ENCODE measurements at places on chromosomes 2 and 18.

GRCh38 chr2:7792031-7792651, 874.9 kb downstream of the RNF144A start:
- DNase-seq = no peak

GRCh38 chr2:161161074-161161706, 962 bp downstream of the TANK start:
- no peak for DNase-seq

DNA sequence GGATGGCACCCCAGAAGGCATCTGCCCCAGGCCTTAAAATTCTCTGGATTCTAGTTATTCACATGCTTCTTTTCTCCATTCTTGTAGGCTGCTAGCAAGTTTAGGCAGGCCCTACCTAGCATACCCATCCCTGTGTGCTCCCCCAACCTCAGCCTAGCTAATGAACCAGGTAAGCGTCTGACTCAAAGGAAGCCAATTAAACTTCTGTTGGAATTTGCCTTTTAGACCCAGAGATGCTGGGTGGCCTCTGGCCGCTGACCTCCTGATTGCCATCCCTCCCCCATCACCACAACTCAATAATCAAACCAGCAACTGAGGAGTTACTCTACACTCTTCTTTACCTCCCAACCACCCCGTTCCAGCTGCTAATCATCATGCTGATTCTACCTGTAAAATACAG, 19.0 kb upstream of the CEP68 start:
- no peak for DNase-seq

GRCh38 chr2:109460553-109461324, 153.0 kb downstream of the SEPTIN10 start:
- DNase-seq = no peak

DNA sequence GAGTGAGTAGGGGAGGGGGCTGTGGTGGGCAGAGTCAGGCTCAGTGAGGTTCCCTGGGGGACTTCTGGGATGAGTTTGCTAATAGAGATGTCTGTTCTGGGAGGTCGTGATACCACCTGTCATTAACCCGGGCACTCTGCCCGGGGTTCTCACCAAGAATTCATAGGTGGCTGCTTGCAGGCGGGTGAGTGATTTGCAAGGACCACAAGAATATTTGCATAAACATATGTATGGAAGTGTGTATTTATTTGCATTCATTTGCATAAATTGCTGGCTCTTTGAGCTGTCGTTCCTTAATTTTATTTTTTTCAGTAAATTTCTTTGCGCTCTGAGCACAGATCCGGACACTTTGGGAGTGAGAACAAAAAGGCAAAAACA, 260.0 kb downstream of the ATAD2B start:
- DNase-seq = no peak

- no peak for DNase-seq
Observed at GRCh38 chr18:10404168-10404567, 50.3 kb upstream of the APCDD1 start.

DNA sequence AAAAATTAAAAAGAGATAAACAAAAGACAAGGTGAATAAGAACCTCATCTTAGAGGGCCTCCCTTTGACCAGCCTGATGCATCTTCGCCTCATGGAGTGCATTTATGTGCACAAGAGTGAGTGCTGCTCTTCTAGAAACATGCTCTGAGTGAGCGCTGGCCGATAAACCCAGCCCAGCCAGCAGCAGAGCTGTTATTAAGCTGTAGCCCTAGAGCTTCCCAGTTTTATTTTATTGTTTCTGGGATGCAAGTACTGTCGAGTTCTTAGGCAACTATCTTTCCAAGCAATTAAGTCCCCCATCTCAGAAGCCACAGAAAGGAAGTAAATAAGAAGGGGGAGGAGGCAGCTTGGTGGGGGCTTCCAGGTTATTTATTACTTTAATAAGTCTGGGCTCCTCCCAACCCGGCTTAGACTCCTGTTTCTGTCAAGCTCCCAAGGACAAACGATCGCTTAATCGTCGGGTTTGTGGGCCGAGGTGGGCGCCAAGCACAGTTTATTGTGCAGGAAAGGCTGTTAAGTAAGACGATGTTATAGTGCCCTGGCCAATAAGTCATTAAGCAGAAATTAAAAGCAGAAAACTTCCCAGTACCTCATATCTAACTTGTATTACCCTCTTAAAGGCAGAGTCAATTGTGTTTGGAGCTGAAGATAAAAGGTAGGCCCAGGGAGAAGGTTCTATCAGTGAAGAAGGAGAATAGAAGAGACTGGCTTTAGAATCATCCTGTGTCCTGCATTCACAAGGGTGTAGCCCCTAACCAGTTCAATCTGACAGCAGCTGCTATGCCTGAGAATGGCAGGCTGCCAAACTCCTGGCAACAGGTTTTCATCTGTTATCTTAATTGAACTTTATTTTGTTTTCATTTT, 176.3 kb downstream of the PIK3C3 start:
- DNase-seq = no peak

- DNase-seq = no peak
Observed at GRCh38 chr18:49486606-49486952, 455 bp downstream of the C18orf32 start.

- no peak for DNase-seq
Observed at GRCh38 chr2:162473-163382, 101.1 kb downstream of the SH3YL1 start.

DNA sequence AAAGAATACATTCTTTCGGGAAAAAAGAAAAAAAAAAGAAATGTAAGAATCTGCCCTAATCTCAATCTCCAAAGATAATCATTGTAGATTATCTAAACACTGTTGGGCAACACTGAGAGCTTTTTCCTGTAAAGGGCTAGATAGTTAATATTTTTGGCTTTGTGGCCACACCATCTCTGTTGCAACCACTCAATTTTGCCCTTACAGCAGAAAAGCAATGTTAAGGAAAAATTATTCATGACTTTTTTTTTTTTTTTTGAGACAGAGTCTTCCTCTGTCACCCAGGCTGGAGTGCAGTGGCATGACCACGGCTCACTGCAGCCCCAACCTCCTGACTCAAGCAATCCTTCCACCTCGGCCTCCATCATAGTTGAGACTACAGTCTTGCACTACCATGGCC, 17.3 kb upstream of the FZD5 start:
- DNase-seq = no peak

DNA sequence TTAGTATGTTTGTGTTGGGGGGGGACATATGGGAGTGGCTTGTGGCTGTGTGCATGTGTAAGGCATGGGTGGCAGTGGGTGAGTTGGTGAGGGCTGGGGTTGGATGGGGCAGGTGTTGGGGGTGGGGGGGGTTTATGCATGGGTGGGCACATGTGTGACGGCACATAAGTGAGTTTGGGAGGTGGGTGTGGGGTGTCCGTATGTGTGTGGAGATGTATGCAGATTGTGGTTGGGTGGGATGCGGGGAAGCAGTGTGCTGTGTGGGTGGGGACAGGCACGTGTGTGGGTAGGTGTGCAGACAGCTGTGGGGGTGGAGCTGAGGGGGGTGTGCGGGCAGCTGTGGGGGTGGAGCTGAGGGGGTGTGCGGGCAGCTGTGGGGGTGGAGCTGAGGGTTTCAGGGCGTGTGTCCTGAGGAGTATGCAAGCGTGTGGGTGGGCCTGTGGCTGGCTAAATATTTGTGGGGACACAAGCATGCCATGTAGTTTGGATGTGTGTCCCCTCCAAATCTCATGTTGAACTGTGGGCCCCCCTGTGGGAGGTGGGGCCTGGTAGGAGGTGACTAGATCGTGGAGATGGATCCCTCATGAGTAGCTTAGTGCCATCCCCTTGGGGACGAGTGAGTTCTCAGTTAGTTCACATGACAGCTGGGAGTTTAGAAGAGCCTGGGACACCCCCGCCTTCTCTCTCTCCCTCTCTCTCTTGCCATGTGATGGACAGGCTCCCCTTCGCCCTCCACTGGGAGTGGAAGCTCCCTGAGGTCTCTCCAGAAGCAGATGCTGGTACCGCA, 59.4 kb downstream of the ANKMY1 start:
- DNase-seq = no peak

- DNase-seq = no peak
Observed at GRCh38 chr2:10362096-10362897, 59.6 kb downstream of the HPCAL1 start.

GRCh38 chr2:133936601-133937000, 317.3 kb upstream of the MGAT5 start:
- DNase-seq = no peak

DNA sequence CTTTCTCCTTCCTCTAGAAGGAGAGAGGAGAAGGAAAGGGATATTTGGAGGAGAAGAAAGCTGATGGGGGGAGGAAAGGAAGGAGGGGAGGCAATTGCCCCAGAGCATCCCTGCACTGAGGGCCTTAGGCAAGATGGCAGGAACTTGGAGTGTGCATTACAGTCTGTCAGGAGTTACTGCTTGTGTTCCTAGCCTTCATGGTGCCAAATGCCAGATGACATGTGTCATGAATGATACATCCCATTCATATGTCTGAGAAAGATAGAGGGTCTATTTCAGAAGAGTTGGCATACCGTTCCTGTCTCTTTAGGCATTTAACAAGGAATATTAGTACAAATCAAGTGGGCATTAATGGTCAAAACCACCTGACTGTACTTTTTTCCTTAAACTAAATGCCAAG, 232.1 kb upstream of the NT5C1B start:
- DNase-seq = no peak

GRCh38 chr2:239722760-239723470, 302.2 kb downstream of the NDUFA10 start:
- DNase-seq = no peak

GRCh38 chr18:8264861-8265411, 344.3 kb upstream of the RAB12 start:
- no peak for DNase-seq

GRCh38 chr2:206389164-206389563, 54.2 kb upstream of the ADAM23 start:
- no peak for DNase-seq

DNA sequence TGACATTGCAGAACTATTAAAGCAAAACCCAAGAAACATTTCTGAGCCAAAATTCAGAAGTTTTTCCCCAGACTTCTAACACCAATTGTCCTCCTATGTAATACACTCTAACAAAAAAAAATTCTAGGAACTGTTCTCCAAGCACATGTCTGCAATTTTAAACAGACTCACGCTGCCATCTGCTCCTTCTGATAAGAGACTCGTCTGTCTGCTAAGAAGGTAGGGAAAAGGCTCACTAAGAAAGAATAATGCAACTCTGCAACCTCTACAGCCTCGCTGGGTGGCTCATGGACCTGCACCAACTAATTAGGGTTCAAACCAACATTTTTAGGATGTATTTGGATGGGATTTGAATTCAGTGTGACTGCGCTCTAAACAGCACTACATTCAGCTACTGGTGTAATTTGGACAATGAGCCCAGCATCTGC, 366.5 kb downstream of the DSC3 start:
- no peak for DNase-seq
